ENCODE measurements at places on chromosomes 3 and 15.

DNA sequence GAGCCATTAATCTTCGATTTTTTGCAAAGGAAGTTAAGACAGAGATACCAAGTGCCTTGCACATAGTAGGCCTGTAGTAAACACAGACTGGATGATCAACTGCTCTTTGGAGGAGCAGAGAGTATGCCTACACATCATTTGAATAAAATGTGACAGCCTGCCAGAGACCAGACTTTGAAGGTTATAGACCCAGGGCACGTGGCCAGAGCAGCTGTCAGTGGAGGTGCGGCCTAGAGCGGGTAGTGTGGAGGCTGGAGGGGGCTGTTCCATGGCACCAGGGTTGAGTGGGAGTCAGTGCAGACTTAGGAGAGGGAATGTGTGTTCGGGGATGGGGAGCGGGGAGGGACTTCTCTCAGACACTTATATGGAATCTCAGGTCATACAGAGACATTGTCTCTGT, 80.8 kb downstream of the SMAD3 start:
- no peak for DNase-seq

- no peak for DNase-seq
These were observed 26.7 kb downstream of the SLC12A8 start for GRCh38 chr3:125185805-125186204.

DNA sequence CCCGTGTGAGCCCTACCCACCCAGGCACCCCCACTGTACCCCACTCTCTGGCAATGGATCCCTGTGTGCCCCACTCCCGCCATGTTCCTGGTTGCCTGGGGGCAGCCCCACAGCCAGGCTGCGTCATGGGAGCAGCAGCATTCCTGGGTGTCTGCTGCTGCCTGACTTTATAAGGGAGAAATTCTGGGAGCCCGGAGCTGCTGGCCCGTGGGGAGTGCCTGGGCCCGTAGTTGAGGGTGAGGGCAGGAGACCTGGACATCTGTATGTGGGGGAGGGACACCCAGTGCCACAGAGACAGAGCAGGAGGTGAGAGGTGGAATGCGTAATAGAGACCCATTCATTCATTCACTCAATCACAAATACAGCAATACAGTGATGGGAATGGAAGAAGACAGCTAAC, 15.1 kb downstream of the CSPG4 start:
- DNase-seq = no peak

DNA sequence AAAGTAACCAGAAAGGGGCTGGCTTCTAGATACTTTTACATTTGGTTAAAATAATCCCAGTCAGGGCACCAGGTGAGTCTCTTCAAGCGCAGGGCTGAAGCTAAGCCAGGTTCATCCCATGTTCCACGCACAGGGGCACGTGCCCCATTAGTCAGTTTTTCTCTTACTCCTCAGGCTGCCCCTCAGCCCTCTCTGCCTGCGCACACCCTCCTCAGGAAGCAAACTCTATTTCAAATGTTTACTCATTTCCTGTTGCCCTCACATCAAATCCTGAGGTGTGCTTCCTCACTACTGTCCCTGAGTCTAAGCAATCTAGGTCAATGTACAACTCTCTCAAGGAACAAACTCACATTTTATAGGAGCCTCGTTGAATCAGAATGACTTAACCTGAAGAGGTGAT, 48.5 kb downstream of the THBS1 start:
- DNase-seq = peak; percentile 39

GRCh38 chr3:128573160-128573559, 77.5 kb downstream of the RPN1 start:
- DNase-seq = no peak

- no peak for DNase-seq
These were observed 32.8 kb downstream of the ARRDC4 start for GRCh38 chr15:97993310-97993738.

DNA sequence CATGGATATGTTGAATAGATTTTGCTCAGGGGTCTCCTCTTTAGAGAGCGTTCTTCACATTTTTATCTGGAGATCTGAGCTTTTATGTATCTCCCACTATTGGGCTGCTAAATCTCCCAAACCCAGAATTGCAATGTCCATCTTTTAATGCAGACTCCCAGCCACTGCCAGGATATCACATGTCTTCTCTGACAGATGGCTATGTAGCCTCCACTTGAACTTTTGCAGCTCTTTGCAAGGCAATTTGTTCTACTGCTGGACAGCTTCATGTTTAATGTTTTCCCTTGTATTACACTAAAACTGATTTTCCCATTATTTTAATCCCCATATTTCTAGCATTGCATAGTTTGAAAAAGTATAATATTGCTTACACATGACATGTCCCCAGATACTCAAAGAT, 177.2 kb downstream of the LPP start:
- DNase-seq = no peak

DNA sequence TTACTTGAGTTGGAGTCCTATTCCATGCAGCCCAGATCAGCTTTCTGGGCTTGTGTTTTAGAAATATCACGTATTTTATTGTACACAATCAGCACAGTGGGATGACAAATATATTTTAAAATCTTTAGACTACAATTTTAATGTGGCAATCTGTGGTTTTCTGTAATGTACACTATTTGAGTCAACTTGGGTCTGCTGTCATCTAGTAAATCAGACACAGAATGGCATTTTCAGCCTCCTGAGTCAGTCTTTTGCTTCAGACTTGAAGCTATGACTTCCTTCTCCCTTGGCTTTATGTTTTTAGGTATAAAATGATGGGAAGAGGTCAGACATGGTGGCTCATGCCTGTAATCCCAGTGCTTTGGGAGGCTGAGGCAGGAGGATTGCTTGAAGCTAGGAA, 232.1 kb downstream of the NECTIN3 start:
- no peak for DNase-seq

DNA sequence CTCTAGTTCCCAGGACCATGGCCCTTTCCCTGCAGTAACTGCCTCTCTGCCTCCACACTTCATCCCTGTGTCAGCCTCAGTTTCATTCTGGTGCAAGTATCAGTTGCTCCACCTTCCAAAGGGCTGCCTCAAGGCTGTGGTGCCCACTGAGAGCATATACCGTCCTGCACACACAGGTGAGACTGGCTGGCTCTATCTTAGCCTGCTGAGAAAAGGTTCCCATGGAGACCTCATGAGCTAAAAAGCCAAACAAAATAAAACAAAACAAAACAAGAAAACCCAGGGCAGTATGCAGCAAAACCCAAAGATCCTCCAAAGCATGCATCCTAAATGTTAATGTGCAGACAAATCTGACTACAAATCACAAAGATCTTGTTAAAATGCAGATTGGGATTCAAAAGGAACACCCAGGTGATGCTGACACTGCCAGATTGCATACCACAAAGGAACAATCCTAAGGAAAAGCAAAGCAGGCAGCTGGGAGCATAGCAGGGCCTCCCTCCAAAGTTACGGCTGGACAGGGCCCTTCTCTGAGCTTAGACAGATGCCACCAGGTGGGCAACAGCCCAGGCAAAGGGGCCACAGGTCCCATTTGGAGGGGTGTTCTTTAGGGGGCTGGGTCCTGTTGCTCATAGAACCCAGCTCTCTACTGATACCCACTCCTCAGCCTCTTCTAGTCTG, 76.3 kb upstream of the SLCO2A1 start:
- no peak for DNase-seq

GRCh38 chr3:36817806-36818533, 53.6 kb upstream of the DCLK3 start:
- DNase-seq = no peak

DNA sequence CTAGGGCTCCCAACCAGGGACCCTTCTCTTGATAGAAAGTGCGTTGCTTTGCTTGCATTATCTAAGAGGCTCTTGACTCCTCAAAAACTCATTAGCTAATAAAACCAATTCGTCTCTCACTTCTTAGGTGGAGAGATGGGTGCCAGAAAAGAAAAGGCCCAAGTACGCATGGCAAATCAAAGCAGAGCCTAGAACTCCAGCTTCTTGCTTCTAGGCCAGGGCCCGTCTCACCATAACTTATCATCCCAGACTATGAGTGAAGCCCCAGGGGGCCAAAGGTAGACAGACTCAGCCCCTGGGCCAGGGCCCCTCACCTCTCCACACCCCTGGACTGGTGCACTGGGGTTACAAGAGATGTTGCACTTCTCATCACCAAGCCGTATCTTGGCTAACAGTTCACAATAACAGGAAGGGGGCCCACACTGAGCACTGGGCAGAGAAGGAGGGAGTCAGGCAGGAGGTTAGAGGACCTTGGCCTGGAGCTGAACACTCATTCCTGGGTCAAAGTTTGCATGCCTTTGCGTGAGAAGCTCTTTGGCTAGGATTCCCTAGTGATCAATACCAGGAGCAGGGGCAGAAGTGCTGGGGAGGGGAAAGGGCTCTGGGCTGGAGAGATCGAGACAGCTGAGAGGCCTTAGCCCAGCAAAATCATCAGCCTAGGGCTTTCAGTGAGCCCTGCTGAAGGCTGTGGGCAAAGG, 5.4 kb upstream of the CYP1A1 start:
- no peak for DNase-seq

DNA sequence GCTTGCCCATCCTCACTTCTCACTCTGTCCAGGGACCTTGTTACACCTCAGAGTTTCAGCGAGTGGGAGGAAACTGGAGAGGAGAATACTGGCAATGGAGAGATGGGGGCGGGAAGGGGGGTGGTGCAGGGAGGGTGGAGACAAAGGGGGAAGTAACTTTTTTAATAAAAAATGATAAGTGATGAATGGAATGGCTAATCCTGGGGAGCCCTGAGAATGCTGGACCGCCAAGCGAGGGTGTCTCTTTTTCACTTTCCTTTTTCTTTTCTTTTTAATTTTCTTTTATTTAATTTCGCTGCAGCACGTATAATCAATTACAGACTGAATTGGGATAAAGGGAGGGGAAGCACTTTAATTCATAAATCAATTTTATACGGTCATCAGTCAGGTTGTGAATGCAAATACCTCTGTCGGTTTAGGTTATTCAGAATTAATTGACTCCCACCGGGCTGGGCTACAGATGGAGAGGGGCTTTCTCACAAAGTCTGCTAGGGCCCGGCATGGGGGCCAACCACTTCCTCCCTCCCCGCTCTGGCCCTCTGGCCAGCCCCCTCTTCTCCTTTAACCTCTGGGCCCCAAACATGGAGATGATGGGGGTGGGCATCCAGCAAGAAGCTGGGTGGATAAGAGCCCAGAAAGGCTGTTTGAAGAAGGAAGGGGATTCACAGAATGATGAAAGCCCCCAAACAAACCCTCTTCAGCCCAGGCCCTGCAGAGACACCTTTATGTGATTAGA, 106.8 kb upstream of the BOC start:
- no peak for DNase-seq

DNA sequence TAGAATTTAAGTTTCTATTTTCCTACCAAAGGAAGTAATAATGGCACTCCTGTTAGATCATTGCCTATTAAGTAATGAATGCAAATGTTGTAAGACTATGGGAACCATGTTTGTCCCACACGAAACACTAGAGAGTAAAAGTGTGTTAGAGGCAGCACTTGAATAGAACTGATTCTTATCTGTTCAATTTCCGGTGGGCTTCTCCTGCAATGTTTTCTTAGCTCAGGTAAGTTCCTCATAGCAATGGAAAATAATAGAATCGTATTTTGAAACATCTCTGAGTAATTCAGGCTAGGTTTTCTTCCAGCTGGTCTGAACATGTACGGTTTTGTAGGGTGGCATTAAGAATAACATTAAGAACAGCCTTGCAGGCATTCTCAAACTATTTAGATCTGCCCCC, 145.3 kb upstream of the LIPC start:
- no peak for DNase-seq

- DNase-seq = no peak
These were observed 617.6 kb upstream of the UBE2E2 start for GRCh38 chr3:22585504-22585903.
